ENCODE measurements at places on chromosomes 16 and 17.

DNA sequence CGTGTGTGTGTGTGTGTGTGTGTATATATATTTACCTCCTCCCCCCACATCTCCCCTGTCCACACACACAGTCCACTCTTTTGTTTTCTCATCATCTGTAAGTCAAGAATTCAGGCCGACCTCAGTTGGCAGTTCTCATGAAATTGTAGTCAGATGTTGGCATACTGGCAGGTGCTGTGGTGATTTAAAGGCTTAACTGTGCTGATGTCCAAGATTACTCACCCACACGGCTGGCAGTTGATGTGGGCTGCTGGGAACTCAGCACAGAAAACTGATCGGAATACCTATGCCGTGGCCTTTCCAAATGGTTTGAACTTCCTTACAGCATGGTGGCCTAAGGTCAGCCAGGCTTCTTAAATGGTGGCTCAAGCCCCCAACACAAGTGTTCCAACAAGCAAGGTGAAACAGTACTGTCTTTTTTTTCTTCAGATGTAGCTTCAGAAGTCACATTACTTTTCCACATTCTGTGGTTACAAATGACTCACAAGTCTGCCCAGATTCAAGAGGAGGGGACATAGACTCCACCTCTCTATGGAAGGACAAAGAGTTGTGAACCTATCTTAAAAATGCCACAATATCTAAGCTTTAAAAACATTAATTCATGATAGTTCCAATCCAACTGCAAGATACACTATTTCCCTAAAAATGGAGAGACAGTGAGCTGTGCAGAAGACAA lies 198.5 kb upstream of the HS3ST4 start:
- DNase-seq, result no peak

- no peak for DNase-seq
Measured at GRCh38 chr16:87160701-87161337, 156.4 kb downstream of the C16orf95 start.

DNA sequence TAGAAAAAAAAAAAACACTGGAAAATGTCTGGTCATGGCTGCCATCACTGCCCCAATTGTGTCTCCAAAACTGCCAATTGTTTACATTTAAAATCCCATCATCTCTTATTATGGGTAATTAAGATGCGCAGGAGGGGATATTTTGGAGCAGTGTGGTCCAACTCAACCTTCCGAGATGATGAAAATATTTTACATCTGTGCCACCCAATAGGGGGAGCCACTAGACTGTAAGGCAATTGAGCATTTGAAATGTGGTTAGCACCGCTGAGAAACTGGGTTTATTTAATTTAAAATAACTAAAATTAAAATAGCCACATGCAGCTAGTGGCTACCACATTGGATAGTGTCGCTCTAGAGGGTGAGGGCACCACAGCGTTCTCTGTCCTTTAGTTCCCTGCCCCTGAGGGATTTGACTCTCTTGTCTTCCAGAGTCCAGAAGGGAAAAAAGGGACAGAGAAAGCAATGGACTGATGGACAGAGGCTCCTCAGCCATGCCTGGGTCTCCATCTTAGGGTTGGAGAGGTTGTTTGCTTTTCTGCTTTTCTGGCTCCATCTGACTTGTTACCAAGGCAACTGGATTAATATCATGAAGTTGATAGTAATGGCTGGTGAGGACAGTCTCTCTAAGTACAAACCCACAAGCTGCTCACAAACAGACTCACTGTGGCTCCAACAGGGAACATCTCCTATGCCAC lies 3.5 kb downstream of the MPO start:
- peak; percentile 14 for DNase-seq

GRCh38 chr16:4679850-4680636 lies 13.3 kb upstream of the NUDT16L1 start:
- DNase-seq, result peak; percentile 23

Data from cardiac fibroblast (primary cell).